ENCODE measurements at places on chromosomes 6 and 20.

- peak; percentile 88 for DNase-seq
Measured at GRCh38 chr20:39112178-39112743, 150.1 kb downstream of the DHX35 start.

- no peak for DNase-seq
Measured at GRCh38 chr6:17721671-17722070, 14.9 kb upstream of the NUP153 start.

GRCh38 chr6:133814238-133814637 is 74.7 kb upstream of the TCF21 start:
- no peak for DNase-seq

GRCh38 chr6:155186052-155186658 is 77.7 kb upstream of the CLDN20 start:
- no peak for DNase-seq

DNA sequence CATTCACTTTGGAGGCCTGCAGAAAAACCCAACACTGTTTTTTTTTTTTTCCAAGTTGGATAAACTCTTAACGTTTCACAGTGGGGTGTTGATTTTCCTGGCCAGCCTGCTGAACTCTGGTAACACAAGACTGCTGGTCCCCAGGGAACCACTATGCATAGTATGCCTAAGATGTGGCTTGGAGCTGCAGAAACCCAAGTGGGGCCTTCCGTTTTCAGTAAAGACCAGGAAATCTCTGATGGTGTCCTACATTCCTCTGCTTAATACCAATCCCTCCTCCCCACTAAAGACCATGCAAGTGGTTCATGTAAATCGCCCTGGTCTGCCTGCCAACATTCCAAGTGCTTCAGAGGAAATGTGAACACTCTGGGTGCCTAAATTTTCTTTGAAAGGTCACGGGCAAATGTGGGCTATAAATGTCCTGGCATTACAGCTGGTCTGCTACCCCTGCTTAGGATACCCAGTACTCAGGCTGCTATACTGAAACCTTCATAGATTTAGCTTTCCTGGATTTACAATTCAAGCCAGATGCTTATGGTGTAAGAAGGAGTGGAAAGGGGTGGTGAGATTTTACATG is 615.4 kb downstream of the MAFB start:
- DNase-seq = no peak

- DNase-seq = no peak
Measured at GRCh38 chr20:52399352-52399751, 207.8 kb upstream of the ZFP64 start.

GRCh38 chr20:23637282-23638221 is at the start of gene CST3:
Gene CST3, minus strand, starts transcription at chr20:23637955. Its CDS starts 93 bp downstream, at chr20:23637862.
- DNase-seq = peak; percentile 88

DNA sequence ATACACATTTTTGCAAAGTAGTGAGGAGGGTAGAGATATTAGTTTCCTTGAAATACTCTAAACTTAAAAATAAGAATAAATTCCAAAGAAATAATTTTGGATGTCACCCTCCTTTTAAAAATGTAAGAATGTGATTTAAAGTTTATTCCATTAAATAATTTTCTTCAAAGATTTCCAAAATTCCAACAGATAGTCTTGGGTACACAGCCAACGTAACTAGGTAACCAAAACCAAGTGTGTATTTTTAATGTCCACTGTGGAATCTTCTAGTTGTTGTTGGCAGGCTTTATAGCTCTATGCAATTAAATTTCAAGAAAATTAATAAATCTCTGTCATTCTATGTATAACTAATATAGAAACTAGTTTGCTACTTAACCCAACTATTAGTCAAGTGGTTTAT is 101.3 kb downstream of the COL21A1 start:
- DNase-seq = no peak

GRCh38 chr6:26459023-26459810 is 1.5 kb downstream of the BTN2A1 start:
- no peak for DNase-seq

DNA sequence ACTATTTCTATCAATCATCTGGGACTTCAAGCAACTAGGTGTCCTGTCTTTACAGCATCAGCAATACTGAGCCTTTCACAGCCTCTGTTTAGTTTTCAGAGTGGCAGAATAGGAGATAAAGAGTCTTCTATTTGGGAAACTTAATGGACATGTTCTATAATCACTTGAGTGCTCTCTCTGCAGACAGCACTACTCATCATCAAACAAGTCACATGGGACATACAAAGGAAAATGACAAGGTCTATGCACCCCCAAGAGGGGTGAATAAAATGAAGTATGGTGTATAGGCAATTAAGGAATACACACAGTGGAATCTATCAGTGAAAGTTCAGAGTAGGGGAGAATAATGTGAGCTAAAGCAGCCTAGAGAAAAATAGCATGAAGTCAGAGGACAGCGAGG is 237.8 kb upstream of the THEMIS start:
- DNase-seq = no peak

DNA sequence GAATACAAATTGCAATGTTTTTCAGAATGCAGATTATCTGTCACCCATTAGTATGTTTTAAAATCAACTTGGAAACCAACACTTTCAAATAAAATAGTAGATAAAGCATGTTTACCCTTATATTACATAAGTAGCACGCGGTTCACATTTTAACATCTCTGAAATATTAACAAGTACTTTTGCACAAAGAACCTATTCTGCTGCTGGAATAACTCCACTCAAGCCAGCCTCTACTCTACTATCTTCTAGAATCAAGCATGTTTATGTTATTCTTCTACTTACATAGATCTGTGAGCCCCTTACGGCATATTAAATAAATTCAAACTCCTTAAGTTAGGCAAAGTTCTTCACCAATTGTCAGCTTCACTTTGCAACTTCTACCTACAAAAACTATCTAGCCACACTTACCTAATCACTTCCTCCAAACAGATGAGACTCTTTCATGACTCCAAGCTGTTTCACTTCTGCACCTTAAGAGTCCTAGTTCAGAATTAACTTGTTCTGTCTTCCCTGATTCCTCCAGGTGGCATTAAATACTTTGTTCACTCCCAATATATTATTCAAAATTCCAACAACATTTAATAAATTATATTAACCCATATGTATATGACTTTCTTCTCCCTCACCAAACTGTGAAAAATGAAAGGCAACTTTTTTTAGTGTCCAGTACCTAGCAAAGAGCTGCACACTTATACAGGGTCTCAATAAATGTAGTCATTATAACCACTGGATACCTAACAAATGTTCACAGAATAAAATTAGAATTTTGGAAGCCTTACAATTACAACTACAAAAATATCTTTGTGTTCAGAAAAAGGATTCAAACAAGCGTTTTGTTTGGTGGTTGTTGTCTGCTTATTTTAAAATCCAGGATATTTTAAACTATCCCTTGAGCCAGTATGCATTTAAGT is 12.1 kb downstream of the CEP85L start:
- no peak for DNase-seq

DNA sequence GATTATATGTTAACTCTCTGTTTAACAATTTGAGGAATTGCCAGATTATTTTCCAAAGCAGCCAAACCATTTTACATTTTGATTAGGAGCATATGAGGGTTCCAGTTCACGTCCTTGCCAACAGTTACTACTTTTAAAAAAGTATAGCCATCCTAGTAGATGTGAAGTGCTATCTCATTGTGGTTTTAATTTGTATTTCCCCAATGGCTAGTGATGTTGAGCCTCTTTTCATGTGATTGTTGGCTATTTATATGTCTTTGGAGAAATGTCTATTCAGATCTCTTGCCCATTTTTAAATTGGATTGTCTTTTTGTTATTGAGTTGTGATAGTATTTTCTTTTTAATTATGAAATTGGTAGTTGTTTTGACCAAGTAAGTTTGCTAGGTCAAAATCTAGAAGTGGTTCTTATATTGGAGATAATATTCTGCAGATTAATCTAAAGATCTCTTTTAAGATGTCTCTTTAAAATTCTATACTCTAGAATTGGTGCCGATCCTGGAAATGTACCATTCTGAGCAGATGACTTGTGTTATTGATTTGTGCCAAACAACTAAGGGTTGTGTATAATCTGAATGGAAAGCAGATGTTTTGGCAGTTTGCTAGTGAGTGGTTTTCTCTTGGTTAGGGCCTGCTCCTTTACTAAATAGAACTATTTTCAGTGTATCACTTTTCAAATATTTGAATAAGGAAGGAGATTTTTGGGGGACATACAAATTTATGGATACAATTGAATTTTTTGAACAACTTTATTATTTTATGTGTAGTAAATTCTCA is 99.5 kb downstream of the CDKAL1 start:
- DNase-seq = no peak

- no peak for DNase-seq
Measured at GRCh38 chr20:57091748-57092111, 174.7 kb downstream of the BMP7 start.
